ENCODE measurements at places on chromosomes 2 and 18.

GRCh38 chr2:63866009-63866709 lies 24.5 kb downstream of the UGP2 start:
- DNase-seq: no peak

- no peak for DNase-seq
These were observed 83.7 kb downstream of the MCFD2 start for GRCh38 chr2:46831869-46832265.

- DNase-seq: peak; percentile 35
These were observed 45.5 kb downstream of the RAB12 start for GRCh38 chr18:8654503-8655451.

DNA sequence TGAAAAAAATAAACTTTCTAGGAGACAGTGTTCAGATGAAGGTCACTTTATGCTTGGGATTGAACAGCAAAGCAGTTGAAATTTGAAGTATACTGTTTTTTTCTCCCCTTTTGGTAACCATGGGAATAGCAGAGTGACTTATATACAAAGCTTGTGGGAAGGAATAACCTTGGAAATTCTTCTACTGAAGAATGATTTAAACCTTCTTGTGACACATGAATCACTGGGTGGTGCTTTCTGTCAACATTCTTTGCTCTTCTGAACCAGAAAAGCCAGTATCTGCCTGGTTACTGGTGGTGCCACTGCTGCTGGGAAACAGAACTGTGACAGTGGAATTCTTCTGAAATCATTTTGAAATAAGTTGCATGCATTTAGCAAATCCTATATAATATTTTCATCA lies 39.4 kb upstream of the RND3 start:
- no peak for DNase-seq

GRCh38 chr2:182852801-182853200 lies 13.6 kb downstream of the FRZB start:
- no peak for DNase-seq

- no peak for DNase-seq
These were observed 85.9 kb upstream of the FOXI3 start for GRCh38 chr2:88538362-88538917.

DNA sequence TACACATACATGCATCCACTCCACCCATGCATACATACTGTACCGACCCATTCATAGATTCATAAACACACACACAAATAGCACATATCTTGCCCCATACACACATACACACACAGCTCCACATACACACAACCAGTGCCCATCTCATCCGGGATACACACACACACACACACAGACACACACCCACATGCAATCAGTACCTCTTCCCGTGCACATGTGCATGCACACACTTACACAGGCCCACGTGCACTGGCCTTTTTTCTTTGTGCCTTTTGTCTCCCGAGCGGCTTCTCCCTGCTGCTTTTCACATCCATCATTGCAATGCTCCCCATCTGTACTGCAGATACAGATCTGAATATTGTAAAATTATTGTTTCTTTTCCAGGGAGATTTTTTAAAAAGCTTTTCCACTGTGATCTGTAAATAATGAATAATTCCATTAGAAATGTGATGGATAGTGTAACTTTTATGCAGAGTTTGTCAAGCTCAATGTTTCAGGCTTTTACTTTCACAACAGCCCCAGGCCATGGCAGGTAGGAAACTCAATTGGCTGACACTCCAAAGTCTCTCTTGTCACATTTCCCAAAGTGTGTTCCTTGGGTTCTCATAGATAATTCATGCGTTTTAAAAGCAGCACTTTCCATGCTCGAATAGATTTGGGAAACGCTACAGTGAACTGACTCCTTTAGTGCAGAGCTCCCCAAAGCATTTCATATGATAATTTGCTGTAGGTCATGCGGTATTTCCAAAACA lies 393.5 kb downstream of the CTNNA2 start:
- no peak for DNase-seq

- DNase-seq: no peak
These were observed 136.9 kb downstream of the COPS8 start for GRCh38 chr2:237222601-237223041.

GRCh38 chr2:36693825-36694224 lies 2.7 kb upstream of the VIT start:
- no peak for DNase-seq

DNA sequence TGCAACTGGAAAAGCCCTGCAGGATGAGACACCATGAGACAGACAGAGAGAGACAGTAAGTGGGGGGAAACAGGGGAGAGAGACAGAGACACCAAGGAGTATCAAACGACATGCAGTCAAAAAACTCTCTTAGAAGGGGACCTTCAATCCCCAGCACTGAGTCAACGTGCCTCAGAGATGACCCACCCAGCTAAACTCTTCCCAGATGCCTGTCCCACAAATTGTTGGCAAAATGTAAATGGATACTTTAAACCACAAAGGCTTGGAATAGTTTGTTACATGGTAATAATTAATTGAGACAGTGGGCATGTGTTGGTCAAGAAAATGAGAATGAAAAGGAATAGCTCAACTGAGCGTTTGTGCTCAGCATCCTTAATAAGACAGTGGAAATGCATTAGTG lies 98.3 kb downstream of the GRB14 start:
- no peak for DNase-seq
